ENCODE measurements at places on chromosomes 5 and 9.

- no peak overlapping the region for H3K4me3 ChIP-seq
- DNase-seq = no peak
- H3K27me3 ChIP-seq = no peaks in the 10 kb centered on the region
- H3K27ac ChIP-seq = no peak overlapping the region
Measured at GRCh38 chr5:113214606-113215323, 220.0 kb downstream of the TSSK1B start.

- H3K4me1 ChIP-seq = no peaks in the 10 kb centered on the region
- H3K36me3 ChIP-seq = no peaks in the 10 kb centered on the region
- no peak overlapping the region for H3K4me3 ChIP-seq
Measured at GRCh38 chr5:43804041-43804440, 201.1 kb downstream of the NNT start.

GRCh38 chr9:87570000-87570908 lies 72.6 kb downstream of the DAPK1 start:
- no peak overlapping the region for H3K4me3 ChIP-seq
- no peak for DNase-seq
- no peaks in the 10 kb centered on the region for H3K27me3 ChIP-seq
- H3K36me3 ChIP-seq = peaks cover 3% of the 10 kb centered on the region
- peaks cover 51% of the 10 kb centered on the region for H3K4me1 ChIP-seq
- H3K27ac ChIP-seq = peak overlapping the region; percentile 32

DNA sequence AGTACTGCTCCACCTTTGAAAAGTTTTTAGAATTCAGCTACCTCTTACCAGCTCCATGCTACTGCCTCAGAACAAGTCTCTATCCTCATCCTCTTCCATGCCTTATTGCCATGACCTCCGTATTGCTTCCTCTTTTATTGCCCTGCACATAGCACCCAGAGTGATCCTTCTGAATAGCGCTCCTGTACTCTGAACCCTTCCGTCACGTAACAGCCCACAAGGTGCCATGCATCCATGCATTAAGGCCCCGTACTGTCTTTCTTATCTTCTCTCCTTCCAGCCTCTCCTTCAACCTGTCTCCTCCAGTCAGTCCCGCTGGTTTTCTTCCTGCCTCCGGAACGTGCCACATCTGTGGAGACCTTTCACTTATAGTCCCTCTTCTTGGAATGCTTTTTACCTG lies 273.3 kb upstream of the SEMA6A start:
- no peak overlapping the region for H3K27ac ChIP-seq
- H3K4me1 ChIP-seq = no peaks in the 10 kb centered on the region
- no peaks in the 10 kb centered on the region for H3K36me3 ChIP-seq
- no peak for DNase-seq
- H3K4me3 ChIP-seq = no peak overlapping the region

DNA sequence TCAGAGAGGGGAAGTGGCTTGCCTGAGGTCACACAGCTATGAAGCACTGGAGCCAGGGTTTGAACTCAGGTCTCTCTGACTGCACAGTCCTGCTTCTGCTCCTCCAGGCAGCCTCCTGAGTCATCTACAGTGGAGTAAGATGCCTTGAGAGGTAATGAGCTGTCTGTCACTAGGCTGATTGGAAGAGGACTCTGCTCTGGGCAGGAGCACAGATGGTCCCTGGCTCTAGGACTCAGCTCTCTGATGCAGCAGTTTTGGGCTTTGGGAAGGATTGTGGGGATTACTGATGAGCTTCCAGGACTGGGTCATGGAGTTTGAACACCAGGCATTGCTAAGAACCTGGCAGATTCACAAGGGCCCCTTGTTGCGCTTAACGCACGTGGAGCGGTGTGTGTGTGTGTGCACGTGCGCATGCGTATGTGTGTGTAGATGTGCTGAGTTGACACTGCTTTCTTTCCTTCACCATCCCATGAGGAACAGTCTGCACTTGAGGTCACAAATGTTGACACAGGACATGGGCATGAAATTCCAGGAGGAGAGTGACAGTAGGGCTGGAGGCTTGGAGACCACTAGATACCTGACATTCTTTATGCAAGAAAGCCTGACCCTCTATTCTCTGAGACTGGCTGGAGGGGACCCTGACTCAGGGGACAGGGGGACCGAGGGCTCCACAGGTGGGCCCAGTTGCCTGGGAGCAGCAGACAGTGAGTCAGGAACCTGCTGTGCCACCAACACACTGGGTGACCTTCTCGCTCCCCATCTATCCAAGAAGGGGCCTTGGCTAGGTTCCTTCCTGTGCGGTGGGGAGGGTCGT lies 170.5 kb downstream of the RGS3 start:
- H3K4me3 ChIP-seq = no peak overlapping the region
- no peaks in the 10 kb centered on the region for H3K4me1 ChIP-seq
- H3K27ac ChIP-seq = no peak overlapping the region
- H3K36me3 ChIP-seq = no peaks in the 10 kb centered on the region
- DNase-seq = peak; percentile 39

GRCh38 chr9:113568571-113569321 lies 105.2 kb downstream of the RGS3 start:
- no peak overlapping the region for H3K27ac ChIP-seq
- H3K4me1 ChIP-seq = peaks cover 35% of the 10 kb centered on the region
- H3K4me3 ChIP-seq = no peak overlapping the region
- no peaks in the 10 kb centered on the region for H3K36me3 ChIP-seq
- H3K27me3 ChIP-seq = no peaks in the 10 kb centered on the region

- H3K36me3 ChIP-seq = no peaks in the 10 kb centered on the region
- peaks cover 5% of the 10 kb centered on the region for H3K4me1 ChIP-seq
- DNase-seq = no peak
- no peak overlapping the region for H3K4me3 ChIP-seq
Measured at GRCh38 chr5:112735702-112736101, 2.0 kb upstream of the APC start.

- H3K27ac ChIP-seq = no peak overlapping the region
- no peak overlapping the region for H3K4me3 ChIP-seq
- H3K27me3 ChIP-seq = no peaks in the 10 kb centered on the region
- no peak for DNase-seq
Measured at GRCh38 chr5:64176301-64176700, 10.7 kb downstream of the RNF180 start.
